Fibroblast of the conjunctiva (primary cell): ENCODE measurements at places on chromosomes 6 and 20.
A peak's percentile ranks its signal among the peaks of the same experiment; 100 is the strongest.

DNA sequence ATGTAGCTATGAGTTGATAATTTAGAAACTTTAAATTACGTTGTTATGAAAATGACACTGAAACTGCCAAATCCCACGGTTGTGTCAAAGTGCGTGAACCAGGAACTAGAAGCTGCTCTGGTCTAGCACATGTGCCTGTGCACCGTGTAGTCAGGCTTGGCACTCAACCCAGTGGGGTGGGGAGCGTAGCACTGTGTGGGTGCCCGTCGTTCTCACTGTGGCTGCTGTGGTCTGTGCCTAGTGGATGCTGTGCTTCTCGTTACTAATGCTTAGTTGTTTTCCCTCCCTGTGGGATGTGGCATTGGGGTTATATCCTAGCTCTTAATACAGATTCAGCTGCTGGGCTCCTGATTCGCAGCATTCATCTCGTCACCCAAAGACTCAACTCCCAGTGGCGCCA lies 46.2 kb upstream of the ADIG start:
- no peak for DNase-seq

DNA sequence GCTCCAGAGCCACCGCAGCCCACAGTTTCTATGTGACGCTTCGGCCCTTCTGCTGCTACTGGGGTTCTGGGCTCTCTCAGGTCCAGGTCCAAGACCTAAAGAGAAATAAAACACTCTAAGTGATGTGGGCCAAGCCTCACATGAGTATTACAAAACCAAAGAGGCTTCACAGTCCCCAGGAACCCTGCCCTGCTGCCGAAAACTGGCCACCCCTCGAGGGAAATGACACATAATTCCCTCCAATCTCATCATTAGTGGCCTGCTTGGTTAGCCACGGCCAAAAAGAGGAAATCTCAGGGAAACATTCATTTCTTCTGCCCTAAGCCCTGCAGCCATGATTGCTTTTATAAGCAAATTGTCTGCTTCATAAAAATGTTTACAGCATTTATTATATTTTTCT lies 32.5 kb downstream of the DLL1 start:
- DNase-seq = no peak

DNA sequence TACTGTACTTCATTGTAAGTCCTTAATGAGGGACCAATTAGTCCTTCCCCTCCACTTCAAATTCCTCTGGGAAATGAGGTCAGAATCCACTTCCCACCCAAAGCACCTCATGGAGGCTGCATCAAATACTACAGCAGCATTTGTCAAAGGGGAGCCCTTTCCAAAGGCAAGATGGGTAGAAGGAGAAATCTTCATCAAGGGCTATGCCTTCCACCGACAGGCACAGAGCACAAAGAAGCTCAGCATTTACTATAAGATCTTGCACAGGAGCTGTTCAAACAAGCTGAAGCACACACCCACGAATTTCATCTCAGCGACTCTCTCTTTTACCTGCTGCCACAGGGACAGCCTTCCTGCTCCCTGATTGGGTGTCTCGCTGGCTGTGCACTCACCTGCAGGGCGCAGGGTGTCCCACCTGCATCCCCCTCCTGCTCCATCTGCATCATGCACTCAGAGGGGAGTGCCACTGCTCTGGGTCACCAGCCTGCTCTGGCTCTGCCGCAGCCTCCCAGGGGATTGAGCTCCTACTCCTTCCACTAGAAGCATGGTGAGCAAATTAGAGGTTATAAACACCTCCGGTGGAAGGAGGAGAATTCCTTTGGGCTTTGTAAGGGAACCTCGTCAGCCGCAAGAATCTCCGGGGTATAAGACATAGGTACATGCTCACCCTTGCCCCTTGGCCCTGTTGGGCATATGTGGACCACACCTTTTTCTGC lies 164.5 kb downstream of the ATXN1 start:
- no peak for DNase-seq

- no peak for DNase-seq
These were observed 11.5 kb downstream of the PYGB start for GRCh38 chr20:25259358-25259757.

GRCh38 chr6:7471171-7471570 lies 70.3 kb upstream of the DSP start:
- DNase-seq = no peak

DNA sequence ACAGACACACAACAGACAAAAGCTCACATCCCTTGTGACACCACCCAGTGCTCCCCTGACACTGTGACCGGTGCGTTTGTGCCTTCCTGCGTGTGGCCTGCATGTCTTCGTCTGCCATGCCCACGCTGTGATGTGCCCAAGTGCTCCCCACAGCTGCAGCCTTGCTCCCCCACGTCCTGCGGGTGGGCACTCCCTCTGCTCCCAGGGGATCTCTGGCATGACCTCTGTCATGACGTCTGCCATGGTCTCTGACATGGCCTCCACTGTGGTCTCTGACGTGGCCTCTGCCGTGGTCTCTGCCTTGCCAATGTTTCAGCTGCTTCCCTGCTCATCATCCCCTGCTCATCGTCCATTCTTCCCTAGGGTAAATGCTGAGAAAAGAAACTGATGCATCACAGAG lies 200.9 kb downstream of the DLL1 start:
- no peak for DNase-seq

DNA sequence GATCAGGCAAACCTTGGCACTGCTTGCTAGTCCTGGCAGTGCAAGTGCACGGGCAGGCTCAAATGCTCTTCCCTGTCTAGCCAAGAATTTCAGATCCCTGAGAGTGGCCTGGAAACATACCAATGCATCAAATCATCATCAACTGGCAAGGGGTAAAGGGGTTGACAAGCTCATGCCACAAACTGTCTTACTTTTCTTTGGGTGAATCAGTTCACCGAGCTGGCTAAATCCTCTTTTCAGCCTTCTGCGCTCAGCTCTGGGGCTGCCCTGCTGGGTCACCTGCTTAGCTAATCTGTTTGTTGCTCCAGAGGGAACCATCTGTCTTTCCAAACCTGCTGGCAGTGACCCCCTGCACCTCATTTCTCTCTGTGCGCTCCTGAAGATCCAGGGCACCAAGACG lies 59.5 kb downstream of the LYRM4 start:
- DNase-seq = no peak

- no peak for DNase-seq
These were observed 62.9 kb downstream of the BMP5 start for GRCh38 chr6:55812509-55812908.

DNA sequence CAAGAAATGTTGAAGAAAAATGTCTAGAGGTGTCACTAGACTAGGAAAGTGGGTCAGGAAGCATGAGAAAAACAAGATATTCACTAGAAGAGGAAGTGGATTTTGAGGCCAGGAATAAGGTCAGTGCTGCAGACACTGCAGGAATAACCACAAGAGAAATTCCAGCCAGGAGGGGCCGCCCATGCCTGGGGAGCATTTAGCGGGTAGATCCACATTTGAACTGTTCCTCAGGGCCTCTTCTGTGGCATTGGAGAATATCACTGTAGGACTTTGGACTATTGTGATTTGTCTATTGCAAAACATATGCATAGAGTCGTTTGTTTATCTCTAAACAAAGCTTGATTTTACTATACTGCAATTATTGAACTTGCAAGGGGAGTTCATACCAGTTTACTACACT lies 49.6 kb upstream of the CCDC28A start:
- no peak for DNase-seq

GRCh38 chr6:167979436-167980139 lies 17.9 kb upstream of the KIF25 start:
- DNase-seq = no peak

- DNase-seq = no peak
These were observed 85.9 kb upstream of the TRAF3IP2 start for GRCh38 chr6:111691345-111692225.

DNA sequence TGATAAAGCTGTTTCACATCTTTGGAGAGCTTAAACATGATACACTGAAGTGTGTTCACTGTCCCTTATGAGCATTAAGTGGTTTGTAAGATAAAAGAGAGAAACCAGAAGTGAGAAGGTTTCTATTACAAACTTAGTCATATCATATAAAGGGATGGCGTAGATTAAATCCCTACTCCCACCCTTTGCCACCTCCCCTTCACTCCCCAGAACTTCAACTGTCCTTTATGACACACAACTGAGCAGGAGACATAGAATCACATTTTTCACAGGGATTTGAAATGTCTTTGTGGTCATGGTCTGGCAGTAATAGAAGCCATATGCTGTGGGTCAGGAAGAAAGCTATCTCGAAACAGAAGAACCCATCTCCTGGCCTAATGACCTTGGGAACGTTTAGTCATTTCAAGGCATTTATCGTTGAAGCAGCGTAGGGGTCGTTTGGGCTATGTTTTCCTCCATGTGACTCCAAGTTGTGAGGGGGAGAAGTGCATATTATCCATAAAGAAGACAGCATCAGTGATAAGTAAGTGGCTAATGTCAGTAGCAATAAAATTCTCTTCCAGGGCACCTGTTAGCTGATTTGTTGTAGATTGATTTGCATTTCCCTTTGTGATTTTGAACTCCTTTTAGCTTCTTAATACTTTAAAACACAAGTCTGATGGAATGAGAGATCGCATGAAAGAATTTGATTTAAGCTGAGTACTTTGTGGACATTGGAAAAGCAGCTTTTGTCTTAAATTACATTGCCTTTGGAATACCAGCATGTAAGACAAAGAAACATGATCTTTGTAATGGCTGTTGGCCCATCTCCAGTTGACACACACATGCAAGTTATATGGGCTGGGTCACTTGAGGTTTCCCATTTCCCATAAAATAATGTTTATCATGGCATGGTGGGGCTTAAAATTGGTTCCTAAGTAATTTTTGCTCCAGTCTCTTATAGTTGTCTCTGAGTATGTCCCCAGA lies 501.5 kb upstream of the FLRT3 start:
- peak; percentile 38 for DNase-seq

GRCh38 chr6:4740032-4740431 lies 36.2 kb upstream of the CDYL start:
- no peak for DNase-seq

GRCh38 chr20:32431457-32431856 lies 73.3 kb downstream of the ASXL1 start:
- DNase-seq = no peak

GRCh38 chr6:14505401-14505800 lies 387.8 kb downstream of the CD83 start:
- no peak for DNase-seq

- no peak for DNase-seq
These were observed 15.8 kb downstream of the KLHL32 start for GRCh38 chr6:96940322-96940721.

DNA sequence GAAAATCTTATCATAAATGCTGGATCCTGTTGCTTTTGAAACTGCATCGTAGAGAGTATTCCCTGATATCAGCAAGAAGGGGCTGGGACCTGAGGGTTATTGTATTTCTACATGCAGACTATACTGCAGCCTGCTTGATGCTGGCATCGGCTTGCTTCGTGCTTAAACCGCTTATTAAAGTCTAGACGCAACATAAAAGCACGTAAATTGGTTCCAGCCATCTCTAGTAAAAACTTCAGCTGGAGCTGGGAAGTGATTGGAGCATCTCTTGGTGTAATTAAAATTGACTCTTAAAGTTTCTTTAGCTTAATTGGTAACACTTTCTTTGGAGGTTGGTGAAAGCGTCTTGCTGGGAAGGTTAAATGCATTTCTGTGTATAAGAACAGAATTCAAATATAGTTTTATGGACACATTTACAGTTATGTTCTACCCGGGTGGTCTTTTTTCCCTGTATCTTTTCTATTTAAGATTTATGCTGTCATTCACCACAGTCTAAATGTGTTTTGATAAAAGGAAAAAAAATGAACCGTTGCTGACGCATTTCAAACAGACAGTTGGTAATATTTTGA lies 139.0 kb upstream of the JAG1 start:
- no peak for DNase-seq

DNA sequence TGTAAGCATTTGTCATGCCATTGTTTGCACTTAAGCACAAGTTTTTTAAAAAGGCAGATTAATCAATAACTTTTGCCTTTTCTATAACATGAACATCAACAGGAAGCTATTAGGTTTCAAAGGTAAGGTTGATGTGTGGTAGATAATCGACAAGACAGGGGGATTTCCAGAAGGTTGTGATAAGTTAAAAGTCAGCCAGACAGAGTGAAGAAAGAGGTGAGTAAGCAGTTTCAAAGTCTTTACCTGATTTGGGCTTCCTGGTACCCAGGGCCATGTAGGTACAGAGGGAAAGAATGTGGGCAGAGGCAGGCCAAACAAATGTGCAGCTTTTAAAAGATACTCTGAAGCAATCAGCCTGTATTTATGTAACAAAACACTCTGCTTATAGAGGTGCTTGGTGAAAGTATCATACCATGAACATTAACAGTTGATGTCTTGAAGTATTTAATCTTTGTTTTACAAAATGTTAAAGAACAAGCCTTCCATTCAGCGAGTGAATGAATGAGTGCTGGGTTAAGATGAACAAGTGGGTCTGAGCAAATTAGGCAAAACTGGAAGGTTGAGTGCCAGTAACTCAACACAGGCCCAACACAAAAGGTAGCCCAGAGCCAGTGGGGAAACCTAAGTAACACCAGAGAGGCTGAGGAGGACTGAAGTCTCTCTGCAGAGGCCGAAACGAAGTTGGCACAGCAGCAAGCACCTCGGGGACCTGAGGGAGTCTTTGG lies 60.2 kb downstream of the LRRC1 start:
- no peak for DNase-seq

DNA sequence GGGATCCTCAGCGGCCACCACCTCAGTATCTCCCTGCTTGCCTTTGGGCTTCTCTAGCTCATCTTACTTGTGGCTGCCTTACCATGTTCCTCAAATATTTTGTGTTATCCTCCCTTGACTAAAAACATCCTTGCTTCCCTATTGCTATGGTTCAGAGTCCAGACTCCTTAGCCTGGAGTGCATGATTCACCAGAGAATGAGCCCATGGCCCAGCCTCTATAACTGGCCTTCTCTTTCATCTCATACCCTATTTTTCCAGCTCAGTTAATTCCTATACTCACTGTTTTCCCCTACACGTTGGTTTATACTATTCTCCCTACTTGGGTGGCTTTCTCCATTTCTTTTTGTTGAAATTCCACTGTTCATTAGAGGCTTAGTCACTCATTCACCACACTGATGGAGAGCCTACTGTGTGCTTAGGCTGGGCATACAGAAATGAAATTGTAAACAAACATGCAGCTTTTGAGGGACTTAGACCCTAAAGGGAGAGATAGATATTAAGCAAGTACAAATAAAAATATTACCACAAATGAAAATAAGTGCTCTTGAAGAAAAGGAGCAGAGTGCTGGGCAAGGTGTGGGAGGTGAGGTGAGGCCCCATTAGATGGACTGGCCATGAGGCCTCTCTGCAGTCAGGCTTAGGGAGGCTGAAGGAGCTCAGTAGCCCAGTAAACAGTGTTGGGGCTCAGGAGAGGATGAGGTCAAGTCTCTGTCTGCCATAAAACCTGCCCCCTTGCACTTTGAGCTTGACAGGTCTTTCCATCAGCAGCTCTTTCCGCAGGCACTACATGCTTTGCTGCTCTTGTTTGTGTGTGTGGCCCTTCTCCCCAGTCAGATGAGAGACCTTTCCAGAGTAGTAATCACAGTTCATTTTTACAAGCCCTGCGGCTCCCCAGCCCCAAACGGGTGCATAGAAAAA lies 109.3 kb downstream of the TCP11 start:
- no peak for DNase-seq

DNA sequence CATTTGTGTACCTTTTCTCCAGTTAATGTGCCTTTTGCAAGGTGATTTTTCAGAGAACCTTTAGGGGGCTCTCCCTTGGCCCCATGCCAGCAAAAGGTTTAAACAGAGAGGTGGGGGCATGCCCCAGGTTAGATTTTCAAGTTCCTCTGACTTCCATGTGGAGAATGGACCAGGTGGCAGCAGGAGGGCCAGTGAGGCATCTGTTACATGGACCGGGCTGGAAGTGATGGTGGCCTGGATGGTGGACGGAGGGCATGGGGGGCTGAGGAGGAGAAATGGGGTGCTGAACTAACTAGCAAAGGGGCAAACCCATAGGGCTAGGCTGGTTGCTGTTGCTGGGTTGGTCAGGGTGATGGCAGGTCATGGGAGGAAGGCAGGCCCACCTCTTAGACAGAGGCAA lies 20.7 kb upstream of the BPI start:
- DNase-seq = no peak
